ENCODE measurements at places on chromosomes 12 and 14.

DNA sequence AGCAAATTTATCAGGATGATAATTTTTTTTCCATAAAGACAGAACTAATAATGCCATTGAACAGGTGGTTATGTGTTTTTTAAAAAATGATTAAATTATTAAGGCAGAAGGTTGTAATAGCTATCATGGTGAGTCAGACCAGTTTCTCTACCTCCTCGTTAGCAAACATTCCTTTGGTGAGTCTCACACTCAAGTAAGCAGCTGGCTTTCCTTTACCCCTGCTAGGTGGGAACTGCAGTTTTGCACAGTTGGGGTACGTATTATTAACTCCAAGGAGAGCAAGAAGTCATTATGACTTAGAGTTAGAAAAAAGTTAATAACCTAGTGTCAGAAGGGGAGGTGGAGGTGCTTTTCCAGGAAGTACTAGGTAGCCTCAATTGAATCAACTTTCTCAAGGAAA, 165.3 kb downstream of the SNAPC1 start:
- peak; percentile 42 for DNase-seq

- DNase-seq: no peak
These were observed 48.5 kb downstream of the CHST11 start for GRCh38 chr12:104505095-104505818.

DNA sequence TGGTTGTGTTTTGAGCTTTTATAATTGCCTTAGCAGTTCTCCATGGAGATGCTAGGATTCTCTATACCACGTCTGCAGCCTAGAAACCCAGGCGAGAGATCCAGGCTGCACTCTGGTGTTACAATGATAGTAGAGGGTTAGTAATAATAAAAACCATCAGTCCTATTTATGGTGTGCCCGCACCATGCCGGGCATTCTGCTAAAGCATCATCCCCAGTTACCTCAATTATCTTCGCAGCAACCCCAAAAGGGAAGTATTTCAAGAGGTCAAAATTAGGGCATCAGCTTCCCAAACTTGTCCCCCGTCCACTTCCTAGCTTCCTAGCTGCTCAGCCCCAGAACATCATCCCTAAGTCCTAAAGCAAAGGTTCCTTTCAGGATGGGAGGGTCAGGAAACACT, 3.2 kb downstream of the SYNE3 start:
- DNase-seq: no peak

DNA sequence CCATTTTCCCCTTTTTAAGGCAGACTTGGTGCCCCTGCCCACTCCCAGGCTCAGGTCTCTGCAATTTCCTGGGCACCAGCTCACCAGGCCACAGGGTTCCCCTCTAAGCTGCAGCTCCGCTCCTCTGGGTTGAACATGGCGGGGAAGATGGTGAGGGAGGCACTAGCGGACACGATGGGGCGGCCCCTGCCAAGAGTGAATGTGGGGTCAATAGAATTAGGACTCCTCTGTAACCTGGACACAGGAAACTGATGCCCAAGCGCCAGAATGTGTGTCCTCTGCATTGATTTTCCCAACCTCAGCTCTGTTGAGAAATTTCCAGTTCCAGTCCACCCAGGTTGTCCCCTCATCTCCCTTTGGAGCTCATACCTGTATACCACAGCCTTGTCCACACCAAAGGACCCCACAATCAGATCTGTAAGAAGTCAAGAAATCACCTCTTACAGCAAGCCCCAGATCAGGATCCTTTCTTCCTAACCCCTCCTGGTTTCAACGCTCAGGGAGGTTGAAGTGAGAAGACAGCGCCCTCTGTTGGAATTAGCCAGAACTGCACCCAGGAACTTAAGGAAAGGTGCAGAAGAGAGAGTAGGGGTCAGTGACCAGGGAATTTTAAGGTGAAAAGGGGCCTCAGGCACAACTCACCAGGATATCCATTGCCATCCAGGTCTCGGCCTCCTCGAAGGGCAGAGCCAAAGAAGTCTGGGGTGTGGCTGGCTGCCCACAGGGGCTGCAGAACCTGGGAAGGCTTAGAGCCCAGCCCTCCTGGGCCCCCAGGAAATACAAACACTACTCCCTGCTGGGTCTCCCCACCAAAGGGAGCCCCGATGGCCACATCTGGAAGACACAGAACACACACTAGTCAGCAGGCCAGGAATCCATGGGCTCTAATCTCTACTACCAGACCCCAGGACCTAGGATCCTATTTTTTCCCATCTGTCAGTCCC, 14.7 kb downstream of the ITGA5 start:
- peak; percentile 72 for DNase-seq

DNA sequence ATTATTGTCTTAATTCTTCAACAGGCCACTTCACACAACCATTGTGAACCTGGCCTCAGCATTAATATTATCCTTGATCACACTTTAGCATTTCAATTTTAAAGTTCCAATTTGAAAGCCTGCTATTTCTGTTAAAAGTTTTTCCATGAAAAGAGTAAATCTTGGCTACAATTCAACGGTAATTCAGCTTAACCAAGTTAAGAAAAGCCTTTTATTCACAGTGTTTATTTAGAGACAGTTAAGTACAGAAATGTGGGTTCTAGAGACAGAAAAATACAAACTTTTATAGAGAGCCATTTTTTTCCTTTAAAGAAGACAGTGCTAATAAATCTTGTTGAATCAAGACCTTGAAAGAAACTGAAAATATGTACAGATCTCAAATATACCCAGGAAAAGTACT, 103.9 kb downstream of the NPAS3 start:
- DNase-seq: no peak

DNA sequence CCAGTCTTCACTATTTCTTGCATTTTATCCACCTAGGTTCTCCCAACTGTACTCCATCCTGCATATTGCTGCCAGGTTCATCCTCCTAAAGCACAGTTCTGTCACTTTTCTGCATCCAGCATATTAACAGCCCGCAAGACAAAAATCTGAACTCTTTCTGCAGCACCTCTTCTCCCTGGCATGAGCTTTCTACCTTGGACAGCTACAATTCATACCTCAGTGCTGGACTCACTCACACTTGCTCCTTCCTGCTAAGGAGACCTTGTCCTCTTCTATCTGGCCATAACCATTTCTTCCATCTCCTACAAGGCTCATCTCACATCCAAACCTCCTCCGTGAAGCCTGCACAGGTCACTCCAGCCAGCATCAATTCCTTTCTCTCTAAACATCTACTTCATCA, 170.1 kb upstream of the GRIP1 start:
- no peak for DNase-seq

GRCh38 chr12:388541-389141, 479 bp downstream of the KDM5A start:
- DNase-seq: peak; percentile 60

GRCh38 chr12:64480148-64480547, 28.2 kb downstream of the TBK1 start:
- no peak for DNase-seq

DNA sequence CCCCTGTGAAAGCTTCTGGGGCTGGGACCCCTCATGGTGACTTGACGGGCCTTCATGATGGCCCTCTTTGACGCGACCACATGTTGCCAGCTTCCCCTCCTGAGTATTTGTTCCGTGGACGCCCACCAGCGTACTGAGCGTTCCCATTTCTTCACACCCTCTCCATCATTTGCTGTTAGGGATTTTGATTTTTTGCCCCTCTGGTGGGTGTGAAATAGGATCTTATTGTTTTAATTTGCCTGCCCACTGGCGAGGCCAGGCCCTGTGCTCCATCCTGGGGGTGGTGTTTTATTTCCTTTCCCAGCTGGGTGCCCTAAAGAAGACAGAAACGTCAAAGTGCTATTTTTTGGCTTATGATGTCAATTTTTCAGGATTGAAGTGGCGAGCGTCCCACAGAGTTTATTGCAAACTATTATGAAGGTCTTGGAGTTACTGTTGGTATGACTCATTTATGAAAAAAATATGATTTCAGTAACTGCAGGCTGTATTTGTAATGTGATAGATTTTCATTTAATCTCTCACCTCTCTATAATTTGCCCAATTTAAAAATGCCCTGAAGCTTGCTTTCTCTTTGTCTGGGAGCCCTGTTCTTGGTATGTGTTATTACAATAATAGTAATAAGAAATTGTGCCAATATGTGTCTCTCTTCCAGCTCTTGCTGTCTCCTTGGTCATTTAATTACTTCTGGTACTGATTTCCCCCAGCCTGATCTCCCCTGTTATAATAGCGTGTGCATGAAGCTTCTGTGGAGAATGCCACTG, 99.6 kb downstream of the SLC25A47 start:
- no peak for DNase-seq

GRCh38 chr12:62210422-62210821, 49.8 kb upstream of the USP15 start:
- peak; percentile 36 for DNase-seq

- no peak for DNase-seq
These were observed 771 bp upstream of the KCNJ8 start for GRCh38 chr12:21775133-21775820.

DNA sequence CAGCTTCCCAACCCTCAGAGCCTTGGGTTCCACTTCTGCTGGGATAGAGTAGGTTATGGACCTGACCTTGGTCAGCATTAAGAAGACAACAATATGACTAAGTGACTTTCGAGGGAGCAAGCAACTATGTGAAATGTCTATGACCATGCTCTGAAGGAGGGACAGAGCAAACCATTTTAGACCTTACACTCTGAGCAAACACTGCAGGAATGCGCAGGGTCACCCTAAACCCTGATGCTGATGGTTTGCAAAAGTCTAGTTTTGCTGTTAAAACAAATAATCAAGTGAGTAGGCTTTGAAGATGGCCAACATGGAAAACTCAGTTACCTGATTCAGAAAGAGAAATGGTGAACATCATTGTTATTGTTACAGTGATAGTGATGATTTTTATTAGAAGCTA, 8.7 kb downstream of the ZCCHC8 start:
- no peak for DNase-seq

Measured in mesenchymal stem cell (in vitro differentiated cells and primary cell).